ENCODE measurements at places on chromosomes 5 and 9.

- peak overlapping the region; percentile 94 for H3K27ac ChIP-seq
- peaks cover 16% of the 10 kb centered on the region for H3K4me1 ChIP-seq
- no peaks in the 10 kb centered on the region for H3K36me3 ChIP-seq
- H3K27me3 ChIP-seq: no peaks in the 10 kb centered on the region
- no peak for DNase-seq
Measured at GRCh38 chr5:181188700-181189362, 16.2 kb downstream of the TRIM7 start.

- no peak overlapping the region for H3K27ac ChIP-seq
- H3K27me3 ChIP-seq: no peaks in the 10 kb centered on the region
- H3K4me3 ChIP-seq: no peak overlapping the region
- H3K36me3 ChIP-seq: no peaks in the 10 kb centered on the region
- peaks cover 5% of the 10 kb centered on the region for H3K4me1 ChIP-seq
Measured at GRCh38 chr9:88272986-88273385, 115.3 kb upstream of the SPIN1 start.

DNA sequence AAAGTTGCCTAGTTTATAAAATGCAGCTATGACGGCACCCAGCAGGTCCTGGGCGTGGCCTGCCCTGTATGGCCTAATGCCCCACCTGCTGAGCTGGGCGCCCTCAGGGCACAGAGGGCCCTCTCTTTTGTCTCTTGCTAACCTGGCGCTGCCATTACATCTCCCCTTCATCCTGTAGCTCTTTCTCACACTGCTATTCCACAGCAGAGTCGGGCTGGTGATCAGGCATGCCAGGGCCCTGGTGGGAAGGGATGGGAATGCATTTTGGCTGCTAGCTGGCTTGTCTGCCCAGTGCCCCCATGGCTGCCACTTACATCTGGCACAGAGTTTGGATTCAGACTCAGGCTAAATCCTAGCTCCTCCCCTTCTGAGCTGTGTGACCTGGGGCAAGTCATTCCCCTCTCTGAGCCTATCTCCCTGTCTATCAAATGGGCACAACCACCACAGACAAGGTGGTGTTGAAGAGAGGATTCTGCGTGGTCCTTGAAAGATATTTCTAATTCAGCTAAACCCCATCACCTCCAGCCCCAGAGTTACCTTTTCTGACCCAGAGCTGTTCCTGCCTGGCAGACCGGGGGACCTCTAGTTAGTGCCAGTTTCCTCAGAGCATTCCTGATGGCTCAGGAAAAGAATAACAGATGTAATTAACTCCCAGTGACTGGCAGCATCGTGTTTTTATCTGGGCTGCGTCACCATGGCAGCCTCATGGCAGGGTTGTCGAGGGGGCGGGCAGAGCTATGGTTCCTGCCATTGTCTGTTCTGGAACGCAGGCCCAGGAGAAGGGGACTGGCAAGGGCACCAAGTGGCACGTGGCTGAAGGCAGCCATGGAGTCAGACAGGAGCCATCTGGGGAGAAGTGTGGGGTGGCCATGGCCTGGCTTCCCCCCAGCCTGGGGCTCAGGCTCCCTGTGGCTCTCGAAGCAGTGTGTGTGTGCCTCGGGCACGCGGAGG, 6.3 kb downstream of the PRR7 start:
- H3K27me3 ChIP-seq: no peaks in the 10 kb centered on the region
- H3K4me3 ChIP-seq: no peak overlapping the region
- DNase-seq: no peak
- no peak overlapping the region for H3K27ac ChIP-seq

DNA sequence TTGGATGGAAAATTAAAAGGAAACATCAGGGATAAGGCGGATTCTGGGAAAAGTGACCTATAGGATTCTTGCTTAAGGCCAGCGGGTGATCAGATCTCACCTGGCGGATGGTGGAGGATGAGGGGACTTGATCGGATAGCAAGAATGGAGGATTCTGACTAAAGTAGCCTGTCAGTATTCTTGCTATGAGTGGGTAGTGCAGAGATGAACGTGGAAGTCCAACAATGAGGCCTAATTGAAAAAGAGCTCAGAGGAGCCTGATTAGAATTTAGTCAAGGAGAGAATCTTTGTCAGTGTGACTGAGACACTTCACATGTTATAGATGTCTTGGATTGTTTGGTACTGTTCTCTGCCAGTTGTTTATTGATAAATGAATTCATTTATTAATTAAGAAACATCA, 24.9 kb downstream of the CAST start:
- no peaks in the 10 kb centered on the region for H3K27me3 ChIP-seq
- no peak overlapping the region for H3K27ac ChIP-seq
- H3K36me3 ChIP-seq: peaks cover 7% of the 10 kb centered on the region
- no peak overlapping the region for H3K4me3 ChIP-seq
- peaks cover 50% of the 10 kb centered on the region for H3K4me1 ChIP-seq
- DNase-seq: no peak

DNA sequence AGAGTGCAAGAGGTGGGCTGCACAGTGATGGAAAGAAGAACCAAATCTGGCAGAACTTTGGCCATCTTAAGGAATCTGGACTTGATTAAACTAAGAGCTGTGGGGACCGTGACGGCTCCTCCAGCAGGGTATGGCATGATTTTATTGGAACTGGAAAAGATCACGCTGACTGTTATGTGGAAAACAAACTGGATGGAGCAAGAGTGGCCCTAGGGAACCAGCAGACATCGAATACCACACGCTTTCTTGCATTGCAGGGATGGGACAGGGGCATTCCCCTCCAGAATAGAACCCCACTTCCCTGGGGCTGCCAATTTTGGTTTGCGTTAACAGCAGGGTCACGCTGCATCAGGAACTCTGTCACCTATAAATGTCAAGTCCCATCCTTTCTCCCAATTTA, 38.8 kb downstream of the INSYN2B start:
- no peak overlapping the region for H3K27ac ChIP-seq
- no peak for DNase-seq
- no peaks in the 10 kb centered on the region for H3K4me1 ChIP-seq
- H3K36me3 ChIP-seq: no peaks in the 10 kb centered on the region
- H3K27me3 ChIP-seq: no peaks in the 10 kb centered on the region

DNA sequence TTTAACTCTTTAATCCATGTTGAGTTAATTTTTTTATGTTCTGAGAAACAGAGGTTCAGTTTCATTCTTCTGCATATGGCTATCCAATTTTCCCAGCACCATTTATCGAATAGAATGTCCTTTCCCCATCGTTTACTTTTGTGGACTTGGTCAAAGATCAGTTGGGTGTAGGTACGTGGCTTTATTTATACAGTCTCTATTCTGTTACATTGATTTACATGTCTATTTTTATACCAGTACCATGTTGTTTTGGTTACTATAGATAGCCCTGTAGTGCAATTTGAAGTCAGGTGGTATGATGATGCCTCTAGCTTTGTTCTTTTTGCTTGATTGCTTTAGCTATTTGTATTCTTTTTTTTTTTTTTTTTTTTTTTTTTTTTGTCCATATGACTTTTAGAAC, 462.0 kb downstream of the HTR1A start:
- H3K4me3 ChIP-seq: no peak overlapping the region
- DNase-seq: no peak
- H3K27ac ChIP-seq: no peak overlapping the region
- no peaks in the 10 kb centered on the region for H3K36me3 ChIP-seq

DNA sequence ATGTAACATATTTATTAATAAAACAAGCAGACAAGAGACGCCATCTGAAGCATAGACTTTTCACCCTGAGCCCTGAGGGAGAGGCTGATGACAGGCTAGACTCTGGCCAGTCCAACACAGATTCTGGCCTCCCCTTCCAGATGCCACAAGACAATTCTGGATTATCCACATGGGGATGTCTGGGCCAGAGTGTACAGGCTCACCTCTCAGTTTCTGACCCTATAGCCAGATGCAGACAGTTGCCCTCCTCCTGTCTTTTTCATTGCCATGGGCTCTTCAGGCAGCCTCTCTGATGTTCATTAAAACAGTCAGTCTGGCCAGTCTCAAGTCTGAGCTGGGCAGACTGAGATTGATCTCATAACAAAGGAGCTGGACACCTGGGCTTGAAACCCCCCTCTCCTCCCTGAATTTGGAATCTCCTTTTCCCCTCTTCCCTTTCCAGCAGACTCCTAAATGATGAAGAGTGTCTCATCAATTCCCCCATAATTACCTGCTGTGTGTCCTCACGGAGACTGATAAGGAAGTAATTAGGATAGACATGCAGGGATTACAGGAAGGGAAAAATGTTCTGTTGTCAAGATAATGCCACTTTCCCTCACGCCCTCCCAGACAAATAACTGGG, 89.6 kb downstream of the ASTN2 start:
- no peaks in the 10 kb centered on the region for H3K27me3 ChIP-seq
- DNase-seq: no peak
- no peak overlapping the region for H3K27ac ChIP-seq
- no peaks in the 10 kb centered on the region for H3K4me1 ChIP-seq
- no peaks in the 10 kb centered on the region for H3K36me3 ChIP-seq
- no peak overlapping the region for H3K4me3 ChIP-seq

DNA sequence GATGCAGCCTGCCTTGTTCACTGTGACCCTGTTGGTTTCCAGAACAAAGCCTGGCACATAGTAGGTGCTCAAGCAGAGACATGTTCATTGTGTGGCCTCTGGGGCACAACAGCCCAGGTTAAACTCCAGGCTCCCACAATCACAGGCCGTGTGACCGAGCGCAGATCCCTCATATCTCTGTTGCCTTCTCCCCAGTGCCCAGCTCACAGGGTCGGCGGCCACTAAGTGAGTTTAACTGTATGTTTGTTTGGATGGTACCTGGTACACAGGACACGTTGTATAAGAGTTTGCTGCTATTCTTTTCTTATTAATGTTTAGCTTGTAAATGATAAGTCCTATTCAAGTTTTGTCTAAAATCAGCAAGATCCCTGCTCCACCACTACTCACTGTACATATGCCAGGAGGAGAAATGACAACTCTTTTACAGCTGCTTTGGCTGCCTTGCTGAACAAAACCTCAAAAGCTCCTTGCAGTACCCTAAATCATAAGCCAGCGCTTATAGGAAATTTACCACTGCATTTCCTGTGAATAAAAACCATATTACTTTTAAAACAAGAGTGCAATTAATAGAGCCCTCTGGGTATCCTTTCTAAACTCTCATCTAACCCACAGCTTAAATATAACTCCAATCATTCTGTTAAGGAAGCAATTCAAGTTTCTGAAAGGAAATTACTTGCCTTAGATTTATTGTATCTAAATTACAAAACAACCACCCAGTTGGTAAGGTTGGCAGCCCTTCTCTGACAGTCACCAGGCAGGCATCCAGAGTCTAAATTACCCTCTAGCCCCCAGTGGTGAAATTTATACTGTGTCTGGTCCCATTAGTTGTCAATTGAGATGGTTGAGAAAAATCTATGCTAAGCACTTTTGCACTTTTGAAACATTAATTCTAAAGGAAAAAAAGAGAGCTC, 379.4 kb downstream of the SEMA5A start:
- H3K27me3 ChIP-seq: no peaks in the 10 kb centered on the region
- H3K4me3 ChIP-seq: no peak overlapping the region
- DNase-seq: no peak
- no peaks in the 10 kb centered on the region for H3K4me1 ChIP-seq

GRCh38 chr9:110464321-110464720, 115.2 kb downstream of the SVEP1 start:
- H3K27me3 ChIP-seq: no peaks in the 10 kb centered on the region
- H3K36me3 ChIP-seq: no peaks in the 10 kb centered on the region
- DNase-seq: no peak
- no peak overlapping the region for H3K27ac ChIP-seq
- H3K4me3 ChIP-seq: no peak overlapping the region
